ENCODE measurements at places on chromosomes 5 and 9. TPM values are rescaled to one million over a fixed set of nuclear protein-coding genes. Genes with fewer than 3 reads are reported as not detected.

DNA sequence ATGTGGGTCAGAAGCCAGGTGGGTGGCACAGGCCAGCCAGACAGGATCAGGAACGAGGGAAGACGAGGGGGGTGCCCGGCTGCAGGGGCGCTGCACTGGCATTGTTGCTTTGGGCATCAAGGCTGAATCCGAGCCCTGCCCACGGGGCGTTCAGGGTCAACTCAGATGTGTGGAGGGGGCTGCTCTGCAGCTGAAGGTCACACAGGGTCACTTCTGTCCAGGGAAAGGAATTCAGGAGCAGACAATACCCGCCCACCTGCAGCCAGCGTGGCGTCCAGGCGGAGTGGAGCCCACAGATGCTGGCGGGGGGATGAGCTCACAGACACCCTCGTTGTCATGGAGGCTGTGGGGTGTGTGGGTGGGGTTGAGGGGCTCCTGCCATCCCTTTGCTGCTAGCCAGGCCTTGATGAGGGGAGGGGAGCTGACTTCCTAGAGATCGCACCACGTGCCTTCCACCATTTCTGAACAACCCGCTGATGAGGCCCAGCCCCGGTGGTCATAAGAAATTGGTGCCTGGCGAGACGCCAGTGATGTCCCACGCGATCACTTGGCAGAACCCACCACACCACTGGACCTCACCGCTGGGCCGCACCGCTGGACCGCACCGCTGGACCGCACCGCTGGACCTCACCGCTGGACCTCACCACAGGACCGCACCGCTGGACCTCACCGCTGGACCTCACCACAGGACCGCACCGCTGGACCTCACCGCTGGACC, 31.2 kb downstream of the MRPL36 start:
- peak; percentile 62 for DNase-seq

DNA sequence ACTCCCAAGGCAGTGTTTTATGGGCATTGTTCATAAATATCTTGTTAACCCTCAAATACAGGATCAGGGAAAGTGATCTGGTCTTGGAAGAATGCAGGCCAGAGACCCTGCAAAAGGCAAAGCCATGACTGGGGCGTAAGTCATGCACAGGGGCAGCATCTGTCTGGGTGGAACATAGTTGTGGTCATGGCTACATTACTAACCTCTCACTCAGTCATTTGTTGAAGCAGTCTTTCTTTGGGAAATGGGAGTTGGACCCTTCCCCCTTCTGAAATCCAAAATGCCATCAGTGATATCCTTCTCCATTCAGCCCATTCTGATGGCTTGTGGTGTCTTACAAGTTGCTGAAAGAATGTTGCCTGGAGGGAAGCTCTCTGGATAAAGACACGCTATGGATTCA, 68.1 kb downstream of the GDNF start:
- no peak for DNase-seq

GRCh38 chr5:97102010-97102470, 40.4 kb downstream of the LIX1 start:
- no peak for DNase-seq

DNA sequence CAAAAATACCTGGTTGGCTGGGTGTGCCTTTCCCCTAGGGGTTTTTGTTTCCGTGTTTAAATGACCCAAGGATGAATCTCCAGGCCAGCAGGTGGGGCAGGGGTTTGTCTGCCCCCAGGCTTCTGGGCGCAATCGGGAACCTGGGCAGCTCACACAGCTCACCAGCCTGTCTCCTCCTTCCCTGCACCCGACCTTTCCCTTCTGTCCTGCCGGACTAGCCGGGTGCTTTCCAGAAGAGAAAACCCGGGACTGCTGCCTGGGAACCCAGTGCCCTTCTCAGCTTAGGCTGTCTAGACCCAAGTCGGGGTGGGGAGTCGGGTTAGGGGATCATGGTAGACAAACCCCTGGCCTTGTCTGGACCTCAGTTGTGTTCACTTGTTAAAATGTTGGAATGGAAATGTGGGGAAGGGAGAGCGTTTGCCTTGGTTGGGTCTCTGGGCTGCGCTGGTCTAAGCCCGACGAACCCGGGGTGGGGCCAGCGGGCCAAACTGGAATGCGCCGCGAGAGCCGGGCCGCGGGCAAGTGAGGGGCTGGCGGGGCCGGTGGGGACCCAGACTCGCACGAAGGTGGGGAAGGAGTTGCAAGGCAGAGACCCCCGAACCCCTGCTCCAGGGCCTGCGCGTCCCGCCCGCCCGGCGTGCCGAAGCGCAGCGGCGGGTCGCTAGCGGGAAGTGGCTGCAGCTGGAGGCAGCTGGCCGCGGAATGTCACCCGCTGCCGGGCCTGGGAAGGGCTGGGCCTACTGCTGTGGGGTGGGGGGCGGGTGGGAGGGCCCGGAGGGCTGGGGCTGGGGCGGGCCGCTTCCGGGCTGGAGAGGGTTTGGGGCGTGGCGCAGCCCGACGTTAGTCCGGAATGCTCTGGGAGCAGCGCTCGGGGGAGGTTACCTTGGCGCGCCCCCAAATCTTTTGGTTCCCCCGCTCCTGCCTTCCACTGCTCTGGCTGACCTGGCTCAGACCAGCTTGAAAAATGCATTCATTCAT, 84.6 kb downstream of the DAB2IP start:
- peak; percentile 91 for DNase-seq

DNA sequence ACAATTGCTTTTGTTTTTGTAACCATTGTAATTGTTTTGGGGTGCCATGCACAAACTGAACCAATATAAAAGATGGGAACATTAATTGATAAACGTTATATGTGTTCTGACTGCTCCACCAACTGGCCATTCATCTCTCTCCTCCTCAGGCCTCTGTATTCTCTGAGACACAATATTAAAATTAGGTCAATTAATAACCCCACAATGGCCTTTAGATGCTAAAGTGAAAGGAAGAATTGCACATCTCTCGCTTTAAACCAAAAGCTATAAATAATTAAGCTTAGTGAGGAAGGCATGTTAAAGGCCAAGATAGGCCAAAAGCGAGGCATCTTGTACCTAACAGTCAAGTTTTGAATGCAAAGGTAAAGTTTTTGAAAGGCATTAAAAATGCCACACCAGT, 448.4 kb upstream of the ITGA1 start:
- no peak for DNase-seq

DNA sequence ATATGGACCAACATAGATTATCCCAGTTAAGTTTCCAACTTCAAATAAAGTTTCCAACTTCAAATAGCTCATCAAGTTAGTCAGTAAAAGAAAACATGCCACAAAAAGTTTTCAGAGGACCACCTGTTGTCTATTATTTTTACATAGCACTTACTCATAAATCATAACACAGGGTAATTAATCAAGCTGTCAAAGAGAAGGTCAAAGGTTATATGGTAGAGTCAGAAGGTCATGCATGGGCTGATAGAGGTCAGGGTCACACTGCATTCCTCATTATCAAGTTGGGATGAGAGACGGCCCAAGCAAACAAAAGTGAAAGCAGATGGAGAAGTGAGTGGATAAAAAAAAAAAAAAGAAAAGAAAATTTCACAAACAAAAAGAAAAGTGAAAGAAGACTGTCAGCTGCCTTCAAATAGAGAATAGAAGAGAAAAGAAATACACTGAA, 145.5 kb upstream of the POU5F2 start:
- no peak for DNase-seq

DNA sequence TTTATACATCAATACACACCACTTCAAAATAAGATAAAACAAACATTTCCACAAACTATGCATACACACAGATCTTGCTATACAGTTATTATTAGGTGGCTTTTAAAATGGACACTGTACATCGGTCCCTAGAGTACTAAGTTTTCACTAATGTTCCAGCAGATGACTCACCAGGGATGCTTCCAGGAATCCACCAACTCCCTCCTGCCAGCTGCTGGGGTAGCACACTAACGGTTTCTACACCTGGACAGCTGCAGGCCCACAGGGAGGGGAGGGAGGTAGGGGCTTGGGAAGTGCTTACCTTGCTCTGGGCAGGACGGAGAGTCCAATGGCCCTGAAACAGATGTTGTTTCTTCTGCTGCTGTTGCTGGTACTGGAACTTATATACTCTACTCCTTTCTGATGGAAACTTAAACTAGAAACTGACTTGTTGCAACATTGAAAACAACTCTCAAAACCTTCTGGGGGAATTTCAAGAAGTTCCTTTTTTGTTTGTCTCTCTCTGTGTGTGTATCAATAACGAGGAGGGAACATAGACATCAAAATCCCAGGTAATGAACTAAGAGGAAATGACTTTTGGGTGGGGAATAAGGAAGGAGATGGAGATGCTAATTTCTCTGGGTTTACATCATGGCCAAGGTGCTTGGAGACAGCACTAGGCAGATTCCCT, at the start of gene IL12B:
IL12B (minus strand) TSS at position 357 of the 670 bp plus-strand sequence. CDS start 3,705 bp downstream, outside the sequence.
- DNase-seq = no peak

GRCh38 chr9:105191508-105192121, 52.8 kb upstream of the SLC44A1 start:
- DNase-seq = no peak

GRCh38 chr9:37028420-37029031, 5.5 kb downstream of the PAX5 start:
- no peak for DNase-seq

DNA sequence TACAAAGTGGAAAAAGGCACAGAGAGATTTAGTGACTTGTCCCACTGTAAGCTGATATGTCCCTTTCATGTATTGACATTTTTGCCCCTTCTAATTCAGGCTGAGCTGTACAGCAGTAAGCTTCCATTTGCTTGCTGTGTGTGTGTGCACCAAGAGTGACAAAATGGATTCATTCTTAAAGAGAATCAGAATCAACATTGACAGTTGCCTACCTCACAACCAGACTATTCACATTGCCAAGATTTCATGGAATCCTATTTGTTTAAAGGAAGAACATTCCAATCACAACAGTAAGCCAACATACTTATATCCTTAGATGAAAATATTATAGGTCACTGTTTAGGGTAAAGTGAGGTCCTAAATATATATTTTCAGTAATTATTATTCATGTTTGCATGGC, 102.6 kb downstream of the TMEM232 start:
- DNase-seq = no peak

GRCh38 chr9:63859475-63860215, 1425.4 kb downstream of the FOXD4L5 start:
- no peak for DNase-seq

GRCh38 chr9:16363916-16364315, 506.6 kb downstream of the BNC2 start:
- DNase-seq = no peak

GRCh38 chr9:91761362-91761761, 188.7 kb downstream of the ROR2 start:
- DNase-seq = no peak

DNA sequence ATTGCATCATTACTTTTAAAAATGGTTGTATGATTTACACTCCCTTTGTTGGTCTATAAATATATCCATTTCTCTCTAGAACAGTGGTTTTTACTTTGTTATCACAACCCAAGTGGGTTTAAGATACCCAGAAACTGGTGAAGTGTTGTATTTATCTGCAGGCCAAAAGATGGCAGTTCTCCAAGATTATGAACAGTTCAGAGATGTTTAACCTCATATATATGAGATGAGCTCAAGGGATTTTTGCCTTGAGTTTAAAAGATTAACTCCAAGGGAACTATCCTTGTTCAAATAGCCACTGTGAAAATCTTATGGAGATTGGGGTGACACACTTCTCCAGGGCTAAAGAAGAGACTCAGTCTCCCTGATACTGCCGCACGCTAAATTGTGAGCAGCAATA, 572.6 kb downstream of the TLE4 start:
- DNase-seq = no peak

- no peak for DNase-seq
Measured at GRCh38 chr5:157026789-157027424, 32.0 kb downstream of the HAVCR1 start.

- no peak for DNase-seq
Measured at GRCh38 chr9:14315875-14316601, 2.1 kb upstream of the NFIB start.

- no peak for DNase-seq
Measured at GRCh38 chr5:176405656-176406435, 10.5 kb downstream of the CLTB start.

GRCh38 chr5:55903121-55903701, 52.1 kb downstream of the IL31RA start:
- no peak for DNase-seq

DNA sequence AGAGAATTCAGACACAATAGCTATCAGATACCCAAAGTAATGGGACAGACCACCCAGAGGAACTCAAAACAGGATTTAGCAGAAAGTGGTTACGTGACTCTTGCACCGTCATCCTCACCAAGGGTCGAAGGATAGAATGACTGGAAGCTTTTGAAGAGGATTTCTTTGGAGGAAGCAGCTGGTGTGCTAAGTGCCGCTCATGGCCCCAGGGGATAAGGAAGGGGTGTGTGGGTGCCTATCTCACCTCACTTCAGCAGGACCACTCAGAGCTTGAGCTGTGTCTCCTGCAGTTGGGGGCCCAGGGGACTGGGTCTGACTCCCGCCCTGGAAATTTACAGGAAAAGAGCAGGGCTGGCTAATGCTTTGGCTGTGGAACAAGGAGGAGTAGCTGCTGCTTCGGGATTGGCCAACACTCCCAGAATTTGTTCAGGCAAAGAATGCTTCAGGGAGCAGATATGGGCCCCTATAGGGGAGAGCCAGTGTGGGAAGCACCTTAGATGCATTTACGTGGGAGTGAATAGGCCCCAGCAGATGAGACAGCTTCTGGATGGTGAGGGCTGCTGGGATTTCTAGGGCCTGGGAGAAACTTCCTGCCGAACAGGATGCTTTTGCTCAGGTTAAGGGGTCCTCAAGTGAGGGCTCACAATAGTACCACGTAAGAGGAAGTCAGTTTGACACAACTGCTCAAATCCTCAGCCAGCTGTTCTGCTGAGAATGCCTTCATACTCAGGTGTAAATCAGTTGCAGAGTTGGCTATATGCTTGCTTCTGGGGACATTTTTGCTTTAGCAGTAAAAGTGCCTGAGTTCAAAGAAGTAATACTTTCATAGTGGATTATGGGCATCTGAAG, 29.1 kb upstream of the TOMM5 start:
- DNase-seq = no peak

DNA sequence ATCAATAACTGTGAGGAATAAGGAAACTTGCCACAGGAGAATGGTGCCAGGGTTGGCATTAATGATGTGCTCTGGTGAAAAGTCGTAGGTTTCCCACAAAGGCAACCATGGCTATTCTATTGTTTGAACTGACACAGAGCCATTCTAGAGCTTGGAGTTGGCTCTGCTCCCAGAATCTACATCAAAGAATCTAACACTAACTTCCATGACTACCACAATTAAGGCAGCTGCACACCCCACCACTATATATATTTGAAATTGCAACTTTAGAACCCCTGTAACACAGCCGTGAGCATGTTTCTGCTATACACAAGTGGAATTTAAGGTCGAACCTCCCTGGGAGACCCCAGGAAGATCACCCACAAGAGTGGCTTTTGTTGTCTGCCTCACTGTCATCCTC, 89.7 kb upstream of the CCDC152 start:
- no peak for DNase-seq

- peak; percentile 81 for DNase-seq
Measured at GRCh38 chr9:33202552-33203201, 35.5 kb upstream of the B4GALT1 start.

GRCh38 chr9:123485216-123485615, 129.2 kb downstream of the CRB2 start:
- DNase-seq = no peak

The PIP5KL1 gene
- total RNA-seq = 4.2 TPM

The OR2S2 gene
- total RNA-seq = not detected

The DCAF10 gene
- total RNA-seq = 42.5 TPM

The LSM11 gene
- 16.6 TPM for total RNA-seq

The COL27A1 gene
- 4.3 TPM for total RNA-seq

The EFNA5 gene
- total RNA-seq = 9.9 TPM

The NOTCH1 gene
- total RNA-seq = 16.6 TPM

The ANKRD34B gene
- not detected for total RNA-seq

The PCDHGC3 gene
- 31.4 TPM for total RNA-seq

The GCNT4 gene
- 3.2 TPM for total RNA-seq

The FIBCD1 gene
- not detected for total RNA-seq

The BHMT gene
- total RNA-seq = 0.33 TPM

The MYMK gene
- total RNA-seq = not detected

The PCDHGA7 gene
- total RNA-seq = 11.1 TPM

The GMCL2 gene
- not detected for total RNA-seq

Measured in sigmoid colon (tissue), 7 donors.